ENCODE measurements at places on chromosomes 2 and 18.

- no peak for DNase-seq
These were observed 11.5 kb downstream of the CD226 start for GRCh38 chr18:69936191-69936558.

DNA sequence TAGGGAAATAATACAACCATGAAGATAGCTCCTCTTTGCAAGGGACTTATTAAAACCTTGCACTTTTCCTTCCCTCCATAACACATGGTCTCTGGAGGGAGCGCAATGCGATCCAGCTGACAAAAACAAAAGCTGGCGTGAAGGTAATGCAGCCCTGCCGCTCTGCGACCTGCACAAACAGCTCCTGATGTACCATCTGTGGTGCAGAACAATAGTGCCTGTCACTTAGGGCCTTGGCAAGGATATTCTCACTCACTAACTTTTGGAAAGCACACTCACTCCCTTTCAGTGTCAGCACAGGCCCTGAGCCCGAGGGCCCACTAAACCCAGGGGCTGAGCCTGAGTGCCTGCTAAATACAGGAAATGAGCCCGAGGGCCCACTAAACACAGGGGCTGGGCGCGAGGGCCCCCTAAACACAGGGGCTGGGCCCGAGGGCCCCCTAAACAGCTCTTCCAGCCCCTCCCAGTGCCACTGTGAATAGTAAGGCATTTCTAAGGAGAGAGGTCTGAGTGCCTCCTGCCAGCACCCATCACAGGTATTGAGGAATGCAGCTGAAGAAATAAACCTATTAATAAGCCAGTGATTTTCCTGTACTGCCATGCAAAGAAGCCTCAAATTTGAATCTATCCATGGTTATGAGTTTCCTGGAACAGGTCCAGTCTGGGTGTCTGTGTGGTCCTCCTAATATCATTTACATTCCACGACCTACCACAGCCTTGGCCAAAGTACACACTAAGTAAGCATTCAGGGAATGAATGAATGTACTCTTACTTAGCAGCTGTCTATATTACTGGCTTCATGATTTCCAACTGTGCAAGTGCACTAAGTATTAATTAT, 9.3 kb downstream of the L3MBTL4 start:
- DNase-seq, result no peak

GRCh38 chr2:80059447-80059846, 245.1 kb downstream of the LRRTM1 start:
- DNase-seq, result no peak

DNA sequence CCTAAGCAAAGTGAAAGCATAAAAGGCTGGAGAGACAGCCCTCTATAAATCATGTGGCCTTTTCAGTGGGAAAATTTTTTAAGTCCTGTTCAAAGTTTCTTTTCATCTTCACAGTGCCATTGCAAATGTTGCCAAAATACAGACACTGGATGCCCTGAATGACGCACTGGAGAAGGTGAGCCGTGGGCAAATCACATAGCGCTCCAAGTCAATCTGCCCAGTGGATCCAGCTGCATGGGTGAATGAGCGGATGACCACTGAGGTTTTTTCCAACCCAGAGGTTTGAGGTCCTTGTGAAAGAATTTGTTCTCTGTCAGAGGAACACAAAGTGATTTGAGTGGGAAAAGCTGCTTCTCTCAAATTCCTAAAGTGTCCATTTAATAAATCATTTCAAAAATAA, 11.8 kb downstream of the DAPL1 start:
- DNase-seq, result no peak

GRCh38 chr2:238573065-238573778, 146.5 kb downstream of the ASB1 start:
- no peak for DNase-seq

- no peak for DNase-seq
These were observed 72.1 kb downstream of the CABLES1 start for GRCh38 chr18:23207191-23207955.

DNA sequence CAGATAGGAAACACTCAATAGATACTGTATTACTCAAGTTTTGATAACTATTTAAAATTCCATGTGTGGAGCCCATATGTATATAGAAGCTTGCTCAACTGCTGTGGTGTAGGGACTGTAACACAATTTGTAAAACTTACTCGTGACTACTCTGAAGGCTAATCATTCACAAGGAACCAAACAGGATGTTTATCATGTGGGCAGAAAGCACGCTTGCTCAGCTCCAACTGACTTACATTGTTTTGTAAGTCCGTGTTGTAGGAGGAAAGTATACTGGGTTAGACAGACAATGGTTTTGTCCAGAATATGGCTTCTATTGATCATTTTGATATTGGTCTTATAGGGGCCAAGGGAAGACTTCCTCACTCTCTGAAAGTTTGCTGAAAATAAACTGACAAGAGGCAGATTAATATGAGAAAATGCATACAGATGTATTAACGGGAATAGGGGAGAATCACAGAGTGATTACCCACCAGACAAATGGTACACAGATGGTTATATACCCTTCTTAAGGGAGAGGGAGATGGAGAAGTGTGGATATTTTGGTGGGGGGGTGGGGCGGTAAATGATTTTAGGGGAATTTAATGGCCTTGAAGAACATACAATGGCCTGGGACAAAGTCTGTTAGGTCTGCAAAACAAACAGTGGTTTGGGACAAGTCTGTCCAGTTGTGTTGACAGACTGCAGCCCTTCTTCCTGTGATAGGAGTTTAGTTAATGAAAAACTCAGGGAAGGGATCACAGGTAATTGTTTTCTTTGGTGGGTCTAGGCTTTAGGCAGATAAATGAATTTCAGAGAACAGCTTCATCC, 259.3 kb upstream of the SP5 start:
- no peak for DNase-seq

- no peak for DNase-seq
These were observed 300.0 kb upstream of the PIK3C3 start for GRCh38 chr18:41655074-41655473.

GRCh38 chr2:8527676-8528075, 154.2 kb upstream of the ID2 start:
- no peak for DNase-seq

GRCh38 chr2:20366672-20367116, 16.1 kb upstream of the PUM2 start:
- DNase-seq, result no peak

GRCh38 chr2:29113027-29113686, 2.1 kb upstream of the CLIP4 start:
- DNase-seq, result no peak

DNA sequence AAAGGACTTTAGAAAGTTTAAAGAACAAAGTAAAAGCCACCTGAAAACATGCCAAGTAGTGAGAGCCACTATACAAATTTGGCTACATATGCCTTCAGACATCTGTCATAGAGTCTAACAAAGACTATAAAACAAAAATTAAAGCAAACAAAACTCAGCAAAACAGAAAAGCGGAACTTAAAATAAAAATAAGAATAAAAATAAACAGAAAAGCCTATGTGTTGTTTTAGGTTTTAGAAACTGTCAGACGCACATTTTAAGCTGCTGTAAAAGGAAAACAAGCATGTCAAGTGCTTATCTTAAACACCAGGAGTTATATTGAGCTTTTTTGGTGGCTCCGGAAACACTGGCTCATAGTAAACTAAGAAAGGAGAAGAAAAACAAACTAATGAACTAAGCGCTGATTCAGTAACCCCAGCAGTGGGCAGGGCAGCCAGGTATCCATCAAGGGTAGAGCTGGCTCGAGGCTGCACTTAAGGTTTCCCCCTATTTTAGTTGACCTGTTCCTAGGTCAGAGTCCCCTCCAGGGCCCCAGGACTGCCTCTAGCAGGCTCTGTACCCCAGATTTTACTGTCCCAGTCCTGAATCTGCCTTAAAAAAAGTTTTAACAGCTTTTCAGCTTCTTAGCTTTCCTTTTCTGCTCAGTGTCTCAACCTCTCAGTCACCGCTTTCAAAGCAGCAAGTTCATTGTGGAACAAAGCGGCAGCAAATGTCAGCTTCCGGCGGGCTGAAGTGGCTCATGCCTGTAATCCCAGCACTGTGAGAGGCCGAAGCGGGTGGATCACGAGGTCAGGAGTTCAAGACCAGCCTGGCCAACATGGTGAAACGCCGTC, 15.4 kb upstream of the RMC1 start:
- peak; percentile 10 for DNase-seq

DNA sequence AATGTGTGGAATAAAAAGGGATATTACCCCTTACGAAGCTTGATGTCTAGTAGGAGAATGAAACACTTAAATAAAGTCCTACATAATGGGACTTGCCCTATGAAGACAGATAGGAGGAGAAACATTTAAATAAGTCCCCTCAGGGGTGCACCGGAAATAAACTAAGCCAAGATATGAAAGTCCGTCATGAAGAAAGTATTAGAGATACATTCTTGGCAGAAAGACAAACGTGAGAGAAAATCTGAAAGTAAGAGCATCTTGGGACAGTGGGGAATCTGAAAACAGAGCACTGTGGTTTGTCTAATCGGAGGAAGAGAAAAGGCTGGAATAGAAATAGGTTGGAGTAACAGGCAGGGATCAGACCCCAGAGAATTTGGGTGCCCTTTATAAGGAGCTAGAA, 516.9 kb upstream of the DSEL start:
- DNase-seq, result no peak

GRCh38 chr2:15986068-15986560, 45.8 kb downstream of the MYCN start:
- DNase-seq, result no peak

GRCh38 chr2:197216361-197216979, 94.1 kb downstream of the ANKRD44 start:
- DNase-seq, result no peak

- DNase-seq, result no peak
These were observed 147.0 kb downstream of the MBD5 start for GRCh38 chr2:148167855-148168254.

- DNase-seq, result no peak
These were observed 307.5 kb downstream of the GALR1 start for GRCh38 chr18:77557046-77557587.

DNA sequence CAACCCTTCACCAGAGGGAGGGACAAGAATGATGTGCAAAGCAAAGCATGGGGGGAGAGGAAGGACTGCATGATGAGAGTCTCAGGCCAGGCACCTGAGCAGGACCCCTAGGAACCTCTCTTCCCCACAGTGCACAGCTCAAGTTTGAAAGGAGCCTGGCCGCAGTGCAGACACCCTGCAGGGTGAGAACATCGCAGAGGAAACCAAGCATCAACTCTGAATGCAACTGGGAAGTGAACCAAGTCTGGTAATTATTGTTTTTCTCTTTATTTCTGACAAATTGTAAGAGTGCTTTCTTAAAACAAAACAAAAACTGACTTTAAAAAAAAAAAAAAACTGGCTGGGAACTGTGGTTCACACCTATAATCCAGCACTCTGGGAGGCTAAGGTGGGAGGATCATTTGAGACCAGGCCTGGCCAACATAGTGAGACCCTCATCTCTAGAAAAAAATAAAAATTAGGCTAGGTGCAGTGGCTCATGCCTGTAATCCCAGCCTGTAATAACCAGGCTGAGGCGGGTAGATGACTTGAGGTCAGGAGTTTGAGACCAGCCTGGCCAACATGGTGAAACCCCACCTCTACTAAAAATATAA, 15.3 kb downstream of the NPC1 start:
- no peak for DNase-seq

GRCh38 chr2:105786231-105787230, 41.8 kb downstream of the NCK2 start:
- DNase-seq, result no peak

DNA sequence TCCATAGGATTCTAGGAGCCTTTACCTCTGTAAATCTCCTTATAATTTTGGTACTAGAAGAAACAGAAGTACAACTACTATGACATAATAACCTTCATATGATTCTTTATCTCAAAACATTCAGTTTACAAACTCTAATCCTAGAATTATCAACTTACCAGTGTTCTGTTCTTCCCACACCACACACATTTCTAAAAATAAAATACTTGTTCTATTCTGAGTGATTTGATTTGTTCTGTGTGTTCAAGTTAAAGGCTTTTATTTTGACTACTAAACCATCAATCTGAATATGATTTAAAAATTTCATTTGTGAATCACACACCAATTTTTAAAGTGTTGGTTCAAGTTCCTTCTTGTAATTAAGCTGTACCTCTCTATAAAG, 16.0 kb downstream of the CYTIP start:
- no peak for DNase-seq

GRCh38 chr2:162926501-162926900, 87.9 kb upstream of the KCNH7 start:
- DNase-seq, result no peak

DNA sequence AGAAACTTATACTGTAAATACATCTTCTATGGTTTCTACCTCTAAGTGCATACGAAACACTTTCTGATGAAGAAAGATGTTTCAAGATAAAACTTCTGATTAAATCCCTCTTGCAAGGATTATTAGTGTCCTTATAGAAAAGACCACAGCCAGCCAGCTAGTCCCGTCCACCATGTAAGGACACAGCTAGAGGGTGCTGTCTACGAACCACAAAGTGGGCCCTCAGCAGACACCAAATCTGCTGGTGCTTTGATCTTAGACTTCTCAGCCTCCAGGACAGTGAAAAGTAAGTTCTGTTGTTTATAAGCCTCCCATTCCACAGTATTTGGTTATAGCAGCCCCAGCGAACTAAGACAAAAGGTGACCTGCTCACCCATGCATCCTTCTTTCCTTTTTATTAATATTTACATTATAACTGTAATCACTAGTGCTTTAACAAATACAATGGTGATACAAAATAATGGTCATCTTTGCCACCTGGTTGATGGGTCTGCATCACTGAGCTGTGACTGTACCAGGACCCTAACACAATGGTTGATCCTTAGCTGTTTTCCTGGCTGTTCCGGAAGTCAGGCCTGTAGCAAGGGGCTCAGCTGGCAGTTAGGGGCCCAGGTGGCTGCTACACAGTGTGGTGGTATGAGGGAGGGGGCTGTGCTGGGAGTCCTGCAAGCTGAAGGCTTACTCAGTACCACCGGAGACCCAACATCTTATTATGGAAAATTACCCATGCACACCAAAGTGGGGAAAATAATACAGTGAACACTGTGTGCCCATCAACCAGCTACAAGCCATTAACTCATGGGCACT, 108.5 kb upstream of the SMAD7 start:
- no peak for DNase-seq

- DNase-seq, result no peak
These were observed 594.0 kb upstream of the ACVR2A start for GRCh38 chr2:147250652-147251356.

GRCh38 chr18:11179959-11180519, 30.7 kb upstream of the PIEZO2 start:
- DNase-seq, result no peak

GRCh38 chr18:2536063-2536462, 35.2 kb downstream of the METTL4 start:
- DNase-seq, result no peak

- no peak for DNase-seq
These were observed at the start of gene CAVIN2 for GRCh38 chr2:191846515-191847476. TSS of gene CAVIN2 (minus strand) at chr2:191847088. CDS start at chr2:191846925, 163 bp downstream.

Data from activated naive CD4-positive, alpha-beta T cell (primary cell).